ENCODE measurements at places on chromosomes 3 and 15.

- DNase-seq: no peak
Observed at GRCh38 chr3:44510000-44510368, 32.5 kb upstream of the ZNF445 start.

- no peak for DNase-seq
Observed at GRCh38 chr3:139630542-139630941, 47.2 kb downstream of the NMNAT3 start.

DNA sequence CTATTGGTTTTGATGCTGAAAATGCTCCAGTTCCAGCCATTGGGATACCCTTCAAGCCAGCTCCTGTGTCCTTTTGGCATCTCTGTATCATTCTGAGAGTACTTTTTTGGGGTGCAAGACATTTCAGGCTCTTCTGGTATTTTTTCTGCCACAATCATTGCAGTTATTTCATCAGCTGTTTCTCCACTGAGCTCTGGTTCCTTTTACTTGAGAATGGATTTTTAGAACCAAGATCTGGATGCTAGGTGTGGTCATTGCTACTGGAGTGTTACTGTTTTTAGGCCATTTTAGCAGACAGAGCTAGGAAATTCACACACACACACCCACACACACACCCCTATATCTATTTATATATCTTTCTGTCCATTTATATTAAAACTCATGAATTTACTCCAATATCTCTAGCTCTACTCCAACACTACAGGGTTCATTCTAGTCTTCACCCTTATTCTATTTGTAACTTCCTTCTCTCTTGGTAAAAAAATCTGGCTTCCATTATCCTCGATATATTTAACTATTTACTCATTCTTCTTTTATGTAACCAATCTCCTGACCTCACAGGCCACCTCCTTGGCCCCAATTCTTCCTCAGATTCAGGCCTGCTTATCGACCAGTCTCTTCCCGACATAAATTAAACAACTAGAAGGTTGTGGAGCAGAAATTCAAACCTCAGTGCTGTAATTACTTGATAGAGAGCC, 17.0 kb downstream of the SLC35G2 start:
- DNase-seq: no peak

DNA sequence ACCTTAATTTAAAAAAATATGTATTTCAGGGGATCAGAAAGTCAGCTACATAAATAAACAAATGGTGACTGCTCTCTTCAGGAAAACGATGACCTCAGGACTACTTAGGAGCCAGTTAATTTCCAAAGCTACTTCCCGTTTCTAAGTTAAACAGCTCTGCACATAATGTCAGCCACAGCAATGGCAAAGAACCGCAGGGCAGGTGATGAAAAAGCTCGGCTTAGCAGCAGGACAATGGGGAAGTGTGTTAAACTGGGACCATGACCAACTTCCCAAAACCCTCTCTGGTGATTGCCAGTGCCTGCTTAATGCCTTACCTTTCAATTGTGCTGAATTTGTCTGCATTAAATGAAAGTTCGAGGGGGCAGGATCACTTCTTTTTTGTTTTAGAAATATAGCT, 258.9 kb downstream of the FHIT start:
- DNase-seq: no peak

DNA sequence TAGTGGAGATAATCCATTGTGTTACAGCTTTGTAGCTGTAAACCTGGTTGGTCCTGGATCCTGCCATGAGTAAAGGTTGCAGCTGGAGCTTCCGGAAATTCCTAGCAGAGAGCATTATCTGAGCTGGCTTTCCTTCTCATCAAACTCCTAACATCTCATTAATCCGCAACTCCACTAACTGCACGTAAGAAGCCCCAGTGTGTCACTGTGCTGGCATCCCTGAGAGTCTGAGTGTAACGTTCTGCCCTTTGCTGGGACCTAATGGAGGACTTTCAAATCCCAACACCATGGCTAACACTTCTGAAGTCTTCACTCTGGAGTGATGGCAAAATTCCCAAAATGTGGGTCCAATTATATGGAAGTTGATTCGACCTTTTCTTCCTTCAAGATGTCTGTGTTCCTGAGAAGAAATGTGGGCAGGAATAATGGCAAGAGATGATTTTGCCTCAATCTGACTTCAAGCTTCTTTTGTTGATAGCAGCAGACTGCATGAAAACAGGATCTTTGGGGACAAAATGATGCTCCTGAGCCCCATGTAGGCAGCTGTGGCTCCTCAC, 9.6 kb upstream of the TRPM1 start:
- no peak for DNase-seq

DNA sequence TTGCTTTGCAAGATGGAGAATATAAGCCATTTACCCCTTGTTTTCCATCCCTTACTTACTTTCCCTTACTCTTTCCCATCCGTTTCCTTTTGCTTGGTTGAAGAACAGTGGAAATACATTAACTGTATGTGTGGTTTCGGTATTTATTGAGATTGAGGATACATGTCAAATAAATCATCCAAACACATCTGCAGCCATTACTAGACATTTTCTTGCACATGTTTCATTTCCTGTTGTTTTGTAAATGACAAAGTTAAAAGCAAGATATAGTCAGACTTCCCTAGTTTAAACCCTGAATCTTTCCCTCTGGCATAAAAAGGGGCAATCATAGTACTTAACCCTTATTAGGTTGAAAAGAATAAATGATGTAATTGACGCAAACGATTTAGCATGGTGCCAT, 82.1 kb upstream of the BCHE start:
- no peak for DNase-seq

DNA sequence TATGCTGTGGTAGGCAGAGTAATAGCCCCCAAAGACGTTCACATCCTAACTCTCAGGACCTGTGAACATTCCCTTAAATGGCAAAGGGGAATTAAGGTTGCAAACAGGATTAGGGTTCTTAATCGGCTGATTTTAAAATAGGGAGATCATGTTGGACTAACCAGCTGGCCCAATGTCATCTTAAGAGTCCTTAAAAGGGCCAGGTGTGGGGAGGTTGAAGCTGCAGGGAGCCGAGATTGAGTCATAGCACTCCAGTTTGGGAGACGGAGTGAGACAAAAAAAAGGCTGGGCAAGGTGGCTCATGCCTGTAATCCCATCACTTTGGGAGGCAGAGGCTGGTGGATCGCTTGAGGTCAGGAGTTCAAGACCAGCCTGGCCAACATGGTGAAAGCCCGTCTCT, 1.6 kb upstream of the FLNB start:
- DNase-seq: no peak

GRCh38 chr3:124316034-124316287, 324.0 kb upstream of the ROPN1 start:
- DNase-seq: no peak

DNA sequence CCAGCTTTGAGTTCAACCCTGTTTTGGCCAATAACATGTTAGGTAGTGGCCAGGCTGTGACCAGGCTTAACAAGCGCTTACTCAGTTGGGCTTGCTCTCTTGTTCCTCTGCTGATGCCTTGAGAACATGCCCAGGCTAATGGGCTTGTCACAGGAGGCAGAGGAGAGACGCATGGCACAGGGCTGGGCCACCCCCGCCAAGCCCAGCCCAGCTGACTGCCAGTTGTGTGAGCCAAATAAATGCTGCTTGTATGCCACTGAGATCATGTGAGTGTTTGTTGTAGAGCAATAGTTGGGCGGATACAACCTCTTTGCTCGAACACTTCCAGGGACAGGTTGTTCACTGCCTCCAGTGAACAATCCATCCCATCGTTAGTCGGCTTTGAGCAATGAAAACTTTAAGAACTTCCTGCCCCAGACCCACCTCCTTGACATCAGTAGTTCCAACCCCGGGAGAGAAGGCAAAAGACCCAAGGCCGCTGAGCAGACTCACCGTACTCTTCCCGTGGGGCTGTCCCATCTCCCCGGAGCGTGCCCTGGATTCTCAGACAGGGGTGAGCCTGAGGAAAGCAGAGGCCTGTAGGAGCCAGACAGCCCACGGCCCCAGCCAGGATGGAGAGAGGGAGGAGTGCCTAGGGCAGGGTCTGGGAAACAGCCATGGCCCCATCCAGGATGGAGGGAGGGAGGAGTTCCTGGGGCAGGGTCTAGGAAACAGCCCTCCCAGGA, 4.1 kb downstream of the PLA2G4F start:
- DNase-seq: no peak

DNA sequence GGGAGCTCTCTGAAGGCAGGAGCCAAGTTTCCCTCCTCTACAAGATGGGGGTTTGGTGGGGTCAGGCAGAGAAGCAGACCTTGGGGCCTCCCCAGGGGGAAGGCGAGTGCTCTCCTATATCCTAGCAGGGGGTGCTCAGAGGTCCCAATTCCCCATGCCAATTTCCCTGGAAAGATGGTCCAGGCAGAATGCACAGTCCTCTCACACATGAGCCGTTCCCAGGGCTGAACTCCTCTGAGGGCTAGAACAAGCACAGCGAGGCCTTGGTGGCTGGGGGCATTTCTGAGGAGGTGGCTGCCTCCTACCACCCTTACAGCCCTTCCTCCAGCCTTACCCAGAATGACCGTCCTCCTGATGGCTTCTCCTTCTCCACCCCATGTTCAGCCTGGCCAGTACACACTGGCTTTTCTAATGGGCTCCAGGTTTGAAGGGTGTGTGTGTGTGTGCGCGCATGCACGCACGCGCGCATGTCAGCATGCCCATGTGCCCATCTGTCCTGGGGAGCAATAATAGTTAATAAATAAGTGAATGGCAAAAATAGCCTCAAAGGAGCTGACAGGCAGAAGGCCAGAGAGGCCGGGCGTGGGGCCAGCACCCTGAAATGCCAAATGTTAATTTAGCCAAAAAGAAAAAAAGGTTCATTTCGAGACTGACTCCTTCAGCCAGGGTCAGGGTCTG, 24.4 kb downstream of the ADCY5 start:
- DNase-seq: no peak

DNA sequence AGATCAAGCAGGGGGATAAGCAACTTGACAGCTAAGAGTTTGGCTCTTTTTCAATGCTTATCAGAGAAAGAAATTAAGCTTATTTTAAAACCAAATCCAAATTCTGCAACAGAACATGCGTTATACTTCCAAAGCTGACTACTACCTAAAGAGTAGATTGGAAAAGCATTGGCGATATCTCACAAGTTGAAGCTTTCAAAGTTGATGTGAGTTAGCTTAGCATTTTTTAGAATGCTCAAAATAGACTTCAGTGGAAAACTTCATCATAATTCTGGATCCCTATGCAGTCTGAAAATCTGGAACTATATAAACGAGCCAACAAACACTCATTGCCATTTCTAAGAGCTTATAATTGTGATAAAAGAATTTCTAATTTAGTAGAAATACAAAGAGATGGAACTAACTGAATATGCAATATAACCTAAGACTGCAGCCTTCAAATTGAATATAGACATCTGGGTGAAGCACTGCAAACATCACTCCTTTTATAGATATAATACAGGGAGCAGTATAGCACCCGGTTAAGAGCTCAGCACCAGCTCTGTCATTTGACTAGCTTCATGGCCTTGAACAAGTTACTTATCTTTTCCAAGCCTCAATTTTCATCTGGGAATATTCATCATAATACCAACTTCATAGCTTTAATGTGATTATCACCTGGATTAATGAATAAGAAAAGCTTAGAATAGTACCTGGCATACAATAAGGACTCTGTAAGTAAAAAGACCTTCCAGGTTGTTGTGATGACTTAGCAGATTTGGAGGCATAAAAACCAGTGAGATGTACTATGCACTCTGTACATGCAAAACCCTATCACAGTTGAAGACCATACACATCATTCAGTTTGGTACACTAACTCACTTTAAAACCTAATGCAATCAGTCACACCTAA, 242.7 kb upstream of the TTC14 start:
- DNase-seq: no peak

GRCh38 chr15:37628507-37628906, 305.9 kb upstream of the TMCO5A start:
- no peak for DNase-seq

DNA sequence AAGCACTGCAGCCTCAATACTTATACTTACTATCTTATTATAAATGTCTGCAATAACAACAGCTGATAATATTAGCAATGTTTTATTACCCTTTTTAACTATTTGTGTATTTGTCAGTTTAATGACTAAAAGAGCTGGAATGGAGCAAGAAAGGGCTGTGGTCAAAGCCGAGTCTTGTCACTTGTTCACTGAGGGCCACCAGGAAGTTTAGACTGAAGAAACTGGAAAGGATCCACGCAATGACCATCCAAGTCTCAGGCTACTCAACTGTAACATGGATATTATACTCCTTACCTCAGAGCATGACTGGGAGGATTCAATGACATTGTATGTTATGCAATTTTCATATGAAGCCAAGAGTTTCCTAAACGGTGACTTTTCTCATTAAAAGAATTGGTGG, 90.4 kb downstream of the TJP1 start:
- no peak for DNase-seq

DNA sequence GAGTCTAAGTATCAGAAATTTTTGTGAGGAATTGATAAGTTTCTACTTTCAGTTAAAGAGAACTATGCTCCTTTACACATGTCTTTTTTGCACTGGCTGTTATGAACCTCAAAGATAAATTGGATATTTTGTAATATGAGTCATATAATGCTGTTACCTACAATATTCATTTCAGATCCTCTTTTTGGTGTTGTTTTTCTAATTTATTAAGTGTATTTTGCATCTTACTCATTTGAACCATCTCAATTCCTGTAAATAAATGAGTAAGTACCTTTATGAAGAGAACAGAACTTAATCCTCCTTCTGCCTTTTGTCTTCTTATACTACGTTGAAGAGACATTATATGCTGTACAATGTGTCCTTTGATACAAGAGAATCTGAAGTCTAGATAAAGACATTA, 74.4 kb downstream of the ZIC1 start:
- no peak for DNase-seq

DNA sequence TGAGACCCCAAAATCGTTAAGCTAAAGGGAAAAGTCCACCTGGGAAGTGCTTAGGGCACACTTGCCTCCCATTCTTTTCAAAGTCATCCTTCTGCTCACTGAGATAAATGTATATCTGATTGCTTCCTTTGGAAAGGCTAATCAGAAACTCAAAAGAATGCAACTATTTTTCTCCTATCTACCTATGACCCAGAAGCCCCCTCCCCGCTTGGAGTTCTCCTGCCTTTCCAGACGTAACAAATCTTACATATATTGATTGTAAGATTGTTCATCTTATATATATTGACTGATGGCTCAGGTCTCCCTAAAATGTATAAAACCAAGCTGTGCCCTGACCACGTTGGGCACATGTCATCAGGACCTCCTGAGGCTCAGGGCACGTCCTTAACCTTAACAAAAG, 56.8 kb upstream of the ACAN start:
- DNase-seq: no peak

- DNase-seq: no peak
Observed at GRCh38 chr15:62644216-62644888, 398.2 kb upstream of the TPM1 start.

DNA sequence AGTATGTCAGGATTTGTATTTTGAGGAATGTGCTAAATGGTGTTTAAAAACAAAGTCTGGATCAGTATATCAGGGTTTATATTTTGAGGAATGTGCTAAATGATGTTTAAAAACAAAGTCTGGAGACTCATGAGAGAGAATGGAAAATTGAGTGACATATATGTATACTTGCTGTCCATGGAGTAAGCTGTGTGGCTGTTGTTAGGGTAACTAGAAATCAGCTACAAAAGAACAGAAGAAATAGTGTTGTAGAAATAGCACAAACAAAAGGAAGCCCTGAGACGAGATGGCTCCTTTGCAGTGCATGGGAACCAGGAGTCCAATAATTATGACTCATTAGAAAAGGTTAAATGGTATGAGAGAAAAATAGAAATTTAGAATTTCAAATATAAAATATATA, 282.7 kb upstream of the MANF start:
- DNase-seq: no peak
